ENCODE measurements at places on chromosomes 2 and 18.

GRCh38 chr2:120341977-120342376, 4.0 kb upstream of the INHBB start:
- DNase-seq: no peak

- DNase-seq: no peak
Observed at GRCh38 chr18:57744211-57744694, 58.9 kb downstream of the ATP8B1 start.

GRCh38 chr2:43521568-43521967, 74.3 kb downstream of the THADA start:
- no peak for DNase-seq

GRCh38 chr2:64228918-64229317, 84.7 kb upstream of the PELI1 start:
- no peak for DNase-seq

DNA sequence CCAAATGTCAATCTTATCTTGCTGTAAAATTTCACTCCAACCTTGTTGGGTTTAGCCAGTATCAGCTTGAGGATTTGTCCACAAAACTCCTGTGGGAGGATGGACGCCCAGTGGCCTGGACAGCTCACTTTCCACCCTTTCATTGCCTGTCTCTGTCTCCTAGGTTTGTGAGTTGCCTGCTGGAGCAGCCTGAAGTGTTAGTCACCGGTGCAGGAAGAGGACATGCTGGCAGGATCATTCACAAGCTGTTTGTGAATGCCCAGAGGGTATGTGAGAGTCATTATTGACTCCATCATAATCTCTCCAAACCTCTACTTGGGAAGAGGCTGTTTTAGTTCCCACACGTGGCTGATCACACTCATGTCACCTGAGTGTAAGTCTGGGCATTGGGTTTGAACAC, 112.3 kb downstream of the RAB3GAP1 start:
- DNase-seq: no peak

Data from dorsolateral prefrontal cortex (tissue), 122 donors.